ENCODE measurements at places on chromosomes 1 and 21. TPM values are rescaled to one million over a fixed set of nuclear protein-coding genes. Genes with fewer than 3 reads are reported as not detected.

DNA sequence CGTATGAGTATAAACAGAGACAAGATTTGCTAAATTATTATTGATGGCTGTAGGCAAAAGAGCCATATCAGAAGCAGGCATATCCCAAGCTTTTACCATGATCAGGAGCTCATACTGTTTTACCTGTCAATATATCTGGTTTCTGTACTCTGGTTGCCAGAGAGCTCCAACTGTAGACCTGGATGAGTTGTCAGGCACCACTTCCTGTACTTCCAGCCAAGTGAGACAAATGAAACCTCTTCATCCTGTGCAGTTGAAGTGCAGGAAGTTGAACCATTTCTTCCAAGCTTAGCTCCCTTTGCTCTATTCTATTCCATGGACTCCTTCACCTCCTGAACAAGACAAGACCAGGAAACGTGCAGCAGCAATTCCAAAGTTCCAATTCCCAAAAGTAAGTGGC lies 115.6 kb downstream of the ZNF281 start:
- H3K4me1 ChIP-seq, result peaks cover 12% of the 10 kb centered on the region
- no peaks in the 10 kb centered on the region for H3K36me3 ChIP-seq
- H3K27me3 ChIP-seq, result no peaks in the 10 kb centered on the region
- H3K4me3 ChIP-seq, result no peak overlapping the region
- no peak overlapping the region for H3K27ac ChIP-seq
- DNase-seq, result no peak

DNA sequence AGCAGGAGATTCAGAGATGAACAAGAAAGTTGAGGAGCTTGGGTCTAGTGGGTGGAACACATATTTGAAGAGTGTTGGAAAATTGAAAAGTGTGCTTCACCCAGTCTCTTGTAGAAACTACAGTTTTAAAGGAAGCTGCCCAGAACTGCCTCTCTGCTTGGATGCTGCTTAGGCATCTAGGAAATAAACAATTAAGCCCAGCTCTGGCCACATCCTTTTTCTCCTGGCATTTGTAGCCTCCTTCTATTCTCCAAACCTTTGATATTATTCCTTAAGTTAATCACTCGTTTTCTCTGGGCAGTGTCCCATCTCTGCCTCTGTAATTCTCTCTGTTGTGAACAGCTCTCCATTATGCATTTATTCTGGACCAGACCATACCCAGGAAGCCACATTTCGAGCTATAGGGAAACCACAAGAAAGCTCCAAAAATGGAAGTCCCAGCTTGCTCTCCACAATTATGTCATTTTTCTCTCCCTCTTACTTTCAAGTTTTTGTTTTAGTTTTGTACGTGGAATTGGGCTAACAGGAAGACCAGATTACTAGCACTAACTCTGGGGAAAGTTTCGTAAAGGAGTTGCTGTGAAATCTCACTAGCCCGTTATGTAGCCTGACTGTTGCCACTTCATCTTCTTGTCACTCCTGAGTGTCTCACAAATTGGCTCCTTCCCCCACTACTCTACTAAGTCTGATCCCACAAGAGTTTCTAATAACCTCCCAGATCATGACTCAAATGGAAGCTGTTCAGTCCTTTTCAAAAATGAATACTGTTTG lies 102.2 kb downstream of the NTMT2 start:
- no peaks in the 10 kb centered on the region for H3K4me1 ChIP-seq
- H3K4me3 ChIP-seq, result no peak overlapping the region
- H3K27me3 ChIP-seq, result no peaks in the 10 kb centered on the region
- no peaks in the 10 kb centered on the region for H3K36me3 ChIP-seq

- H3K4me3 ChIP-seq, result no peak overlapping the region
- no peak overlapping the region for H3K27ac ChIP-seq
- no peak for DNase-seq
- peaks cover 54% of the 10 kb centered on the region for H3K4me1 ChIP-seq
Measured at GRCh38 chr1:27037518-27037917, 24.9 kb upstream of the TENT5B start.

Gene SV2A
- total RNA-seq, result 49.5 TPM

Gene MLLT11
- total RNA-seq, result 63.9 TPM
